Activated CD4-positive, alpha-beta T cell treated with anti-CD3 and anti-CD28 coated beads for 1 hour (primary cell): ENCODE measurements at places on chromosomes 4 and X.

- DNase-seq: no peak
Measured at GRCh38 chr4:151887816-151888180, 127.0 kb upstream of the GATB start.

DNA sequence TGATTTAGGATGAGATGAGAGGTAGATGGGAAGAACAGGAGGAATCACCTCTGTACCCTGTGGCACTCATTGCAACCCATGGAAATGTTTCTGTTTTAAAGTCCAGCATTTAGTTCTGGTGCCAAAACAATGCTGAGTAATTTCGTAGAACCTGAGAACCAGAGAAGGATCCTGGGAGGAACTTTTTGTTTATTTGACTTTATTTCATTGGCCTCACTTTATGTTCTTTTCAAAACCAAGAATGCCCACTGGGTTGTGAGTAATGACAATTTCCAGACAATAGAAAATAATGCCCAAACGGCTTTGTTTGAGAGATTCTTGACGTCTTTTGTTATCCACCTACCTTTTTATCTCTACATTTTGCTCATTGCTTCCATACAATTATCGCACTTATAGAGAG lies 111.3 kb downstream of the SHROOM3 start:
- no peak for DNase-seq

- no peak for DNase-seq
Measured at GRCh38 chr4:6188687-6189305, 11.6 kb downstream of the JAKMIP1 start.

DNA sequence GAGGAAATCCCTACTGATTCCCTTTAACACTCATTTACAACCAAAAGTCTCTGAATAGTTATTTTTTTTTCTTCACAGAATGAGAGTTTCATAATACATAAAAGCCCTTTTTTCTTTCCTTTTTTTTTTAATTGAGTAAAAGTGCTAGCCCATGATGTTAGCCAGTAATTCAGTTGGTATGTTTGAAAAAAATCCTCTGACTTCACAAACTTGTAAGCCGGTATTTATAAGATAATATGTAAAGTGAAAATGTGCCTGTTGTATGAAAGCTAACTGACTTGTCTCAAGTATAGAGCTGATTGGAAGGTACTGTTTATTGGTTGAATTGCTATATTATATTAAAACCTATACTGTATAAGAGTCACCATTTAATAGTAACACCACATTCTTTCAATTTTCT lies 70.2 kb upstream of the NEIL3 start:
- DNase-seq: no peak

- DNase-seq: no peak
Measured at GRCh38 chr4:6217716-6218381, 17.5 kb upstream of the JAKMIP1 start.

- peak; percentile 49 for DNase-seq
Measured at GRCh38 chr4:102625232-102625930, 124.2 kb downstream of the NFKB1 start.

DNA sequence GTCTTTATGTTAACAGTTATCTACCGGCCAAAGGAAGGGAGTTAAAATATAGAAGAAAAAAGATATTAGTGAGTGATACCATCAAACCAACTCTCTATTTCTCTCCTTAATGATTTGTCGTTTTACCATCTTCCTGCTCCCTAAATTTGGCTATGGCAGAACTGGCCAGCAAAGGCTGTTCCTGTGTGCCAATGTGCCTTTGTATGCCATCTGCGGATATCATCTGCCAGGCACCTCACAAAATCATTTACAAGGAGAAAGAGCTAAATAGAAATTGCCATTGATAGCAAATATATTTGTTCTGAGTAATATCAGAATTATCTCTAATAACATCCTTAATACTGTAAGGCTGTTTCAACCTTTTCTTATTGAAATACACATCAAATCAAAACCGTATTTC lies 22.4 kb downstream of the GPM6A start:
- no peak for DNase-seq

- no peak for DNase-seq
Measured at GRCh38 chr4:170803492-170803891, 713.7 kb upstream of the AADAT start.

- no peak for DNase-seq
Measured at GRCh38 chrX:153726286-153727122, 1.8 kb downstream of the ABCD1 start.

DNA sequence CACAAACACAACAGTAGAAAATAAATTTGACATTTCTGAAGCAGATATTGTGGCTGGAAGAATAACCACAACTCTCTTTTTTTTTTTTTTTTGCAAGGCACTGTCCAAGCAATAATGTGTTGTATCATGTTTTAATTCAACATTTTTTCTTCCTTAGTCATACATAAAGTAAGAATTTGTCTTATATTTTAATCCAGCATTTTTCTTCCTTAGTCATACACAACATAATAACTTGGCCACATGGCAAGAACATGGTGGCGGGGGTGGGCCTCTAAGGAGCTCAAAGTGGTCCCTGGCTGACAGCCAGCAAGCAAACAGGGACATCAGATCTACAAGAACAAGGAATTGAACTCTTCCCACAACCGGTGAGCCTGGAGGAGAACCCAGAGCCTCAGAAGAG lies 20.2 kb downstream of the FBXW7 start:
- no peak for DNase-seq

- DNase-seq: no peak
Measured at GRCh38 chr4:112889619-112890527, 159.6 kb upstream of the ANK2 start.
